Activated T-cell treated with anti-CD3 and anti-CD28 coated beads, Interleukin-2, amount 50 U/mL, for 48 hours (primary cell): ENCODE measurements at places on chromosomes 3 and 15.

DNA sequence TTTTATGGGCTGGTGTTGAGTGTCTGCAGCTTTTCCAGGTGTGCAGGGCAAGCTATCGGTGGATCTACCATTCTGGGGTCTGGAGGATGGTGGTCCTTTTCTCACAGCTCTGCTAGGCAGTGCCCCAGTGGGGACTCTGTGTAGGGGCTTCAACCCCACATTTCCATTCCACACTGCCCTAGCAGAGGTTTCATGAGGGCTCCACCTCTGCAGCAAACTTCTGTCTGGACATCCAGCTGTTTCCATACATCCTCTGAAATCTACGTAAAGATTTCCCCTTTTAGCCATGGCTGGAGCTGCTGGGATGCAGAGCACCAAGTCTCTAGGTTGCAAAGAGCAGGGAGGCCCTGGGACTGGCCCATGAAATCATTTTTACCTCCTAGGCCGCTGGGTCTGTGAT is 11.6 kb downstream of the RFX7 start:
- no peak for DNase-seq

DNA sequence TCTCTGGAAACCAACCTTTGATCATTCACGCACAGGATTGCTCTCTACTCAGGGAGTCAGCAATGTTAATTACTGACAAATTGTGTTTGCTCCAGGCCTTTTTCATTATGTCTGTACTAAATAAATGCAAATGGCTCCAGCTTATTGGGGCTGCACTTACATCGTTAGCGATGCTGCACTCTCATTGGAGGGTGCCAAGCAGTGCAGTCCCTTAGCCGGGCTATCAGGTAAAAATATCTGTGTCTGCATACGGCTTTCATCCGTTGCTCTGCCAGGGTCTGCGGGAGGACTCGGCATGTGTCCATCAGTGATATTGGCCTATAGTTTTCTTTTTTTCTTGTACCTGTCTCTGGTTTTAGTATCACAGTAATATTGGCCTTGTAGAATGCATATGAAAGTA is 471.5 kb upstream of the CADM2 start:
- DNase-seq, result no peak

- DNase-seq, result no peak
These were observed 37.1 kb upstream of the NR2F2 start for GRCh38 chr15:96293441-96293840.

GRCh38 chr3:71415681-71416122 is 167.8 kb downstream of the FOXP1 start:
- no peak for DNase-seq

DNA sequence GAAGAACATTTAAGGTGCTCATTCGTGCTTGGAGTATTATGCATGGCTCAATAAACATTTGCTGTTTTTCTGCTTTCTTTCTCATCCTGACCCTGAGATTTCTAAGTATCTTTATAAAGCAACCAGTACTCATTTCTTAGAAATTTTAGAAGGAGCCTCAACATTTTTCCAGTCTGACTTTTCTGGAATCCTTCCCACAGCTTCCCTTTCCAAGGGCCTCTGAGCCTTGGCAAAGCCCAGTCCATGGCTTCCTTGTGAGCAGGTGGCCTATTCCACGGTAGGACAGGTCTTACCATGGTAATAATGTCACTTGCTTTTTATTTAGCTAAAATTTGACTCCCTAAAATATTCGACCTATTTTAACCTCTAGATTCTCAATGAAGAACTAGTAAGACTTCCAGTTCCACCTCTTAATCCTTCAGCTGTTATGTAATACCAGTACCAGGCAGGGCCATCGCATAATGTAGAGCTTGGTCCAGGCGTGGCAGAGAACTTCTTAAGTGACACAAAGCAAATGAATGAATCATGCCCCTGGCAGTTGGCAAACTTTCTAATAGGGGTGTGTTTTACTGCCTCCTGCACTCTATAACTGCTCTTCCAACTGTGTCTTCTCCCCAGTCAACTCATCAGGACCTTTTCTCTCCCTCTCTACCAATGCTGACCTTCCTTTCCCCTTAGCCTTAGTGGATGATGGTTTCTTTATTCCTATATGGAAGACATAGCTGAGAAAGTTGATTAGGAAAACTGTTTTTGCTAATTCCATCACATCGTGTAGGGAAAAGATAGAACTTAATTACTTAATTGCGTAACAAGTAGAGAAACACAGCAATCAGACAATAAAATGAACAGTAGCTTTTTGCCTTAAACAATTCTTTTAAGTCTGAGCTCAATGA is 894 bp upstream of the TM4SF4 start:
- DNase-seq, result no peak

- no peak for DNase-seq
These were observed 4.0 kb upstream of the CFAP100 start for GRCh38 chr3:126390751-126391150.

- DNase-seq, result no peak
These were observed 691.1 kb downstream of the DIPK2A start for GRCh38 chr3:144662729-144663128.

DNA sequence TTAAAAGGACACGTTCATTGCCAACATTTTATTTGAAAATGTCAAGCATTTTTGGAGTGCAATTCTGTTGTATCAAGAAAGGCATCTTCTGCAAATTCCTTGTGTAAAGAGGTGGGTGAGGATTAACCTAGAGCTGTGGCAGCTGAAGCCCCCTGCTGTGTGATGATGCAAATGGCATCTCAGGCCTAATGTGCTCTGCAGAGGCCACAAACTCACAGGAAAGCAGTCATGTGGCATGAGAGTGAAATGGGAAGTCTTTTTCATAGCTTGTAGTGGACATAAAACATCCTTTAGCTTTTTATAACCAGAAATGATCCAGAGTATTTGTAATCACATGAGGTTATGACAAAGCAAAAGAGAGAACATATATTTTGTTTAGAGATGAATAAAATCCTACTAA is 6.4 kb downstream of the CADM2 start:
- DNase-seq, result no peak
